Spleen (tissue), 13 donors: ENCODE measurements at places on chromosomes 6 and 20. TPM values are rescaled to one million over a fixed set of nuclear protein-coding genes. Genes with fewer than 3 reads are reported as not detected.

TP53INP2 gene
- 5.6 TPM for total RNA-seq

ZBP1 gene
- 15.0 TPM for total RNA-seq

OXT gene
- not detected for total RNA-seq

TTBK1 gene
- total RNA-seq = 0.09 TPM

PHF3 gene
- 66.5 TPM for total RNA-seq
